ENCODE measurements at places on chromosomes 16 and 17. TPM values are rescaled to one million over a fixed set of nuclear protein-coding genes. Genes with fewer than 3 reads are reported as not detected.

The METRNL gene
- total RNA-seq = 29.6 TPM

The SLC5A11 gene
- 0.37 TPM for total RNA-seq

The NEUROD2 gene
- not detected for total RNA-seq

The KRTAP3-1 gene
- total RNA-seq = not detected
